NCI-H226 (cell line): ENCODE measurements at places on chromosomes 7 and 10.

GRCh38 chr10:25666276-25666675 is 267.8 kb upstream of the MYO3A start:
- DNase-seq = no peak

DNA sequence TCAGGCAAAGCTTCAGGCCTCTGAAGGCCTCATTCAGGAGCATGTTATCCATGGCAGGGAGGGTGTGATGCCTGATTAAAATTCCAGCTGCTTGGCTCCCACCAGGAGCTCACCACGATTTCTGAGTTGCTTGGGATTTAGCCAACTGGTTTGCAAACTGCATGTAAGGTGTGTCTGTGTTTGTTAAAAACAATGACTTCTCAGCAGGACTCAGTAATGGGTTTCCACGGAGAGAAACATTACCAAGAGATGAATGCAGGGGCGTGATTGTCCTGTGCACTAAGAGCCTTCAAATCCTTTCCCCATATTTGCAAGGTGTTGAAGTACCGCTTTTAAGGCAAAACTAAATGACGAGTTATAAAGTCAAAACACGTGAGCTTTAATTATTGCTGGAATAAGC is 88.8 kb upstream of the BTBD16 start:
- DNase-seq = peak; percentile 1

DNA sequence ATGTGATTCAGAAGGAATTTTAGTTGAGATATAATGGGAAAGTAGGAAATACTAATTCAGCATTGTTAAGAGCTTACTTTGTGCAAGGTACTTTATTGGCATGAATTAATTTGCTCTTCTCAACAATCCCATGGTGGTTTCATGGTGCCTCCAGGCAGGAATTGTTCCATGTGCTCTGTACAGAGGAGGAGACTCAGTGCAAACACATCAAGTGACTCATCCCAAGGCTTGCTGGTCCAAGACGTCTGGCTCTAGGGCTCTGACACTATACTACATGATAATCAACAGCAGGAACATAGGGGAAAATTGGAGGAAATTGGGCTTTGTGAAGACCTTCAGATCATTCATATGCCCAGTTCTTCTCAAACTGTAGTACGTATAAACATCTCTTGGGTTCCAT is 66.5 kb upstream of the PRKG1 start:
- DNase-seq = peak; percentile 34

GRCh38 chr10:112274831-112275230 is 8.4 kb upstream of the TECTB start:
- DNase-seq = no peak

DNA sequence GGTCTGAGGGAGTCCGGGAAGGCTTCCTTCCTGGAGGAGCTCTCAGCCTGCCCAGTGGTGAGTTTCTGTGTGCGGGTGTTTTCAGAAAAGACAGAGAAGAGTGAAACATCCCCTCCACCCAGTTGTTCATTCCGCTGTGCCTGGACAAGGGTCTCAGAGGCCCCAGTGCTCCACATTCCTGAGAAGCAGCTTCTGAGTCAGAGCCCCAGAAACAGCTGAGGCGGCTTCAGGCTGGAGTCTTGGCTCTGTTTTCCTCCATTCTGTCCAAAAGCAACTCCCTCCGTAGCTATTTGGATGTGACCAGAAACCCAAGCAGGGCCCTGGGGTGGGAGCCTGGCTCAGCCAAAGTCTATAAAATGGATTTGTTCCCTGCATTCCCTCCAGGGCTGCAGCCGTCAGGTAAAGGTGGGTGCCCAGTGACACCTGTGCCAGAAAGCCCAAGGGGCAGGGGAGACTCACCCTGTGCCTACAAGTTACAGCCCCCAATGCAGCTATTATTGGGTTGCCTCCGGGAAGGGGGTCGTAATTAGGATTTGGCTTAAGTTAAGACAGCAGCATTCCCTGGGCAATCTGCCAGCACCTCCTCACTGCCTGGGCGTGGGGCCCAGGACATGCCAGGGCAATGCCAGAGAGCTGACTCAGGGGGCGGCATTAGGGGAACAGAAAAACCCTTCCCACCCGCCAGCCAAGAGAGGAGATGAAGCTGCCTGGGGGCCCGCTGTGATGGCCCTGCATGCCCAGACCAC is 13.1 kb upstream of the CAMK2G start:
- DNase-seq = peak; percentile 94

DNA sequence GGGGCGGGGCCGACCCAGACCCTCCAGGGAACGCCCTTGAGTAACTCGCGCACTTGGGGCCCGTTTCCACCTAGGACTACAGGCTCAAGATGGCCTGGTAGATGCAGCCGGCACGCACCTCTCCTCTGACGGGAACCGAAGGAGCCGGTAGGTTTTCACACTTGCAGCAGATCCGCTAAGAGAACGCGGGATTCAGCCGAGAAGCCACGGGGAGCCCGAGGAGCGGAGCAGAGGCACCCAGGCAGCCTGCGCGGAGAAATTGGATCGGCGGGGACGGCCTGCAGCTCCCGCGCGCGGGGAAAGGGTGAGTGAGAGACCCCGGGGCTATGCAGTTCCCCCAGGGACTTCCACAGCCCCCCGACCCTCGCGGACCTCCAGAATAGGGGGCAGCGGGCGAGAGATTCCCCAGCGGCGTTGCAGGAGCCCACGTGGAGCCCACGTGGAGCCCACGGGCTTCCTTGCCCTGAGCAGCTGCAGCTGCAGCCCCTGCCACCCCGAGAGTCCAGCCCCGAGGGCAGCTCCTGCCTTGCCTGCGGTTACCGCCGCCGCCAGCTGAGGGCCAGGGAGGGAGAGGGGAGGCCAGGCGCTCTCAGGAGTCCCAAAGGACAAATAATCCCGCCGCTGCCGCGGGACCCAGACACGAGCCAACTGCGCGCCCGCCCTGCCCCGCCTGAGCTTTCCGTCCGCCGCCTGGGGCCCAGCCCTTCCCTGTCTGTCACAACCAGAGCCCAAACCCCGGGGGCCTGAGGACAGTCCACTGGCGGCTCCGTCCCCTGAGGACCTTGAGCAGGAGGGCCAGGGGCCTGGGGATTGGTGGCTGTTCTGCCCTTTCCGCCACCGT is 13.1 kb downstream of the IFT22 start:
- DNase-seq = no peak

DNA sequence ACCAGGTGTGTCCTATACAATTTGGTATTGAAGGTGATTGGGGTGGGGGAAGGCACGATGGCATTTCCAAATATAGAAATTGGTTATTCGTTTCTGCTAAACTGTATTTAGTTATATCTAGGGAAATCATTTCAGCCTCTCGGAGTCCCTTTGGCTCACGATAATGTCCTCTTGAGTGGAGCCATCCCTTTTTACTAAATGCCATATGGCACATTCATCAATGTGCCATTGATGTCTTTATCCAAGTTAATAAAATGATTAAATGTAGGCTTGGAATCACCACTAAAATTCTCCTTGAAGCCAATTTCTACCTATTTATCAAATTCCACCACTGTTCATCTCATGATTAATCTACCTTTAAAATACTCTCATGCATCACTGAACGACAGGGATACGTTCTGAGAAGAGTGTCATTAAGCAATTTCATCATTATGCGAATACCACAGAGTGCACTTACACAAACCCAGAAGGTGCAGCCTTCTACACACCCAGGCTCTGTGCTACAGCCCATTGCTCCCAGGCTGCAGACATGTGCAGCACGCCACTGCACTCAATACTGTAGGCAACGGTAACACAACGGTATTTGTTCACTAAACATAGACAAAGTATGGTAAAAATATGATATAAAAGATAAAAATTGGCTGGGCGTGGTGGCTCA is 219.2 kb upstream of the C7orf33 start:
- no peak for DNase-seq

- DNase-seq = no peak
These were observed 247.6 kb downstream of the EMX2 start for GRCh38 chr10:117790179-117790578.

DNA sequence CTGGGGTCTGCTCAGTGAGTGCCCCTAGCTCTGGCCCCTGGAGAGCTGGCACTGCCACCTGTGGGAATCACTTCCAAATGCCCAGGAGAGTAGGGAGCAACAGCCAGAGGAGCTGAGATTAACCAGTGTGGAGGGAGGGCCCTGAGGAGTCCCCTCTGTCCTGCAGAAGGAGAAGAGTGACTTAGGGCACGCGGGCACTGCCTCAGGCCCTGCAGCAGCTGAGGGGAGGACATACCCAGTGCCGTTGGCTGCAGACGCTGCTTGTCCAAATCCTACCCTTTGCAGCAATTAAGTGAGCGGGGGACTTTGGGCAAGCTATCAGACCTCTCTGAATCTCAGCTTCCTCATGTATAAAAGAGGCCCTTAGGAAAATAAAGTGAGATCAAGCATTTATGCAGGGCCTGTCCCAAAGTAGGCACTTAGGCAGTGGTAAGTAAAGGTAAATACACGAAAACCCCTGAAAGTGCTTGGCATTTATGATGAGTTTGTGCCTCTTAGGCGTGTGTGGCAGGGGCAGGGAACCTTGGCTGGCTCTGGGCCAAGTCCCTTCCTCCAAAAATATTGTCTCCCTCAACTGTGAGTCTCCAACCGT is 16.9 kb downstream of the PRF1 start:
- no peak for DNase-seq

GRCh38 chr10:66799474-66799873 is 126.4 kb upstream of the LRRTM3 start:
- DNase-seq = no peak
